ENCODE measurements at places on chromosomes 5 and 9.

- no peak for DNase-seq
Measured at GRCh38 chr5:144944936-144945335, 774.3 kb downstream of the KCTD16 start.

DNA sequence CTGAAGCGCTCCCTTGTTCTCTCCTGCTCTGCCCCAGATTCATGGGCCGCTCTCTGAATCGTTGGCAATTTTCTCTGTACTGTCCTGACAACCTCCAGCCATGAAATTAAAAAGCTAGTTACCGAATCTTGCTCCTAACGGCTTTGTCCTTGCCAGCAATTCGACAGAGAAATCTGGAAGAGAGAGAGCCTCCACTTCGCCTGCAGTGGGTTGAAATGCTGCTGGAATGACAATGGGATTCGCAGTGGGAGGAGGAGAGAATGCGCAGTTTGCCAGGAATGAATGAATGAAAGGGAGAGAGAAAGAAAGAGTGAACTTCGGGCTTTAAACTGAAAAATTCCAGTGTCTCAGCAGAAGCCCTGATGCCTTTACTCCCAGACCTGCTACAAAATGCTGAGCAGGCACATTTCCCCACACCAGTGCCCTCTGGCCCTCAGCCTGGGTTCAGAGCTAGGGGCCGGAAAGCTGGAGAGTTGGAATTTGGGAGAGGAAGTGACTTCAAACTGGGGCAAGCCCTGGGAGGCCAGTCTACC, 11.5 kb upstream of the BOD1 start:
- DNase-seq = no peak

- no peak for DNase-seq
Measured at GRCh38 chr5:148829734-148830133, 3.3 kb downstream of the ADRB2 start.

DNA sequence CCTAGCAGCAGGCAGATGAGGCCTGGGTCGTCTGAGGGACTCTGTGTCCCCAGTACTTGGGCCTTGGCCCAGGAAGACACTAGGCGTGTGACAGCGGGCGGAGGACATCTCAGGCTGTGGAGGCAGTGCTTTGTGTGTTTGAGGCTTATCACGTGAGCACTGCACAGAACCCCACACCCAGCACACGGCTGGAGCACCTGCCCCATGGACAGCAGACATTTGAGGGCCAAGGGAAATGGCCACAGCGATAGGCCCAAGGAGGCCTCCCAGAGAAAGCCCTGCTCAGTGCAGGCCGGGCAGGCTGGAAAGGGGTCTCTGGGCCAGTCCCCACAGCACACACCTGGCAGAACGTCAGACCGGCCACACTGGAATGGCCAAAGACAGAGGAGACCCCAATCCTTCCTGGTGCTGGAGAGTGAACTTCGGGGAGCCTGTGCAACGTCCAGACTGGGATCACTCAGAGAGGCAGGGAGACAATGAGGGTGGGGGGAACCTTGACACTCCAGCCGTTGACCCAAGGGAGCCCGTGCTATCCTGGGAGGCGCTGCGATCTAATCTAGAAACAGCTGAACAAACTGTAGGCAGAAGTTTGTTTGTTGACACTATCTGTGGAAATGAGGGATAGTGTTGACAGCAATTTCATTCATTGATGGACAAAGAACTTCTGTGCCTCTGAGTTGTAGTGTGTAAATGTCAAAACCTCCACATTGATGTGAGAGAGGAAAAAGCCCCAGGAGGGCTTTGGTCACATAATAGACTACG, 19.6 kb upstream of the FLT4 start:
- no peak for DNase-seq

- no peak for DNase-seq
Measured at GRCh38 chr5:38923661-38924451, 78.0 kb downstream of the OSMR start.

DNA sequence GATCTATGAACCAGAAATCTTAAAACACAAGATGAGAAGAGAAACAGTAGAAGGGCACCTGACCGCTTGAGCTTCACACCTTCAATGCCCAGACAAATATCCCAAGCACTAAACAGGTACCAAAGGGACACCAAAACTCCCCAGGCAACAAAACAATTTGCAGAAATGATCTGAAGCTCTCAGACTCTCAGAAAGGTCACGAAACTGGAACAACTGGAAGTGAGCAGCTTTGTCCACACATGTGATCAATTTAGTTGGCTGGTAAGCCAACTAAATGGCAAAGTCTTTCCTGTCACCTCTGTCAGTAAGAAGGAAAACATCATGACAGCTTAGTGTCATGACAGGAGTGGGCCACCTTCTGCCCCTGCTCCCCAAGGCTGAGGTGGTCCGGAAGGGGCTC, 4.1 kb downstream of the IPPK start:
- DNase-seq = no peak

- no peak for DNase-seq
Measured at GRCh38 chr5:6578676-6579343, 54.0 kb downstream of the NSUN2 start.

- peak; percentile 76 for DNase-seq
Measured at GRCh38 chr9:114930056-114930812, at the start of gene TNFSF8. Gene TNFSF8, minus strand, starts transcription at chr9:114930591. Its CDS starts 288 bp downstream, at chr9:114930303.

GRCh38 chr5:116415182-116415581, 159.4 kb downstream of the SEMA6A start:
- DNase-seq = no peak

DNA sequence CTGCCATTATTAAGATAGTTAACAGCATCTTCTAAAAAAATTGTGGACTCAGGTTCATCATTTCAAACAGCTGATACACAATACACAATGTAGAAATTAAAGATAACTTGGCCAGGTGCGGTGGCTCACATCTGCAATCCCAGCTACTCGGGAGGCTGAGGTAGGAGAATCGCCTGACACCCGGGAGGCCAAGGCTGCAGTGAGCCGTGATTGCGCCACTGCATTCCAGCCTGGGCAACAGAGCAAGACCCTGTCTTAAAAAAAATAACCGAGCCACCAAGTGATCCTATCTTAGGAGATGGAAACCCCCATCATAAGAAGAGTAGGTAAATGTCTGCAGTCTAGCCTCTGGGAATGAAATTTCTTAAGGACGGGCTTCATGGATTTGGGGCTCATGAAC, 241.7 kb downstream of the PIK3R1 start:
- no peak for DNase-seq

- DNase-seq = no peak
Measured at GRCh38 chr5:158456756-158457155, 597.8 kb upstream of the CLINT1 start.

DNA sequence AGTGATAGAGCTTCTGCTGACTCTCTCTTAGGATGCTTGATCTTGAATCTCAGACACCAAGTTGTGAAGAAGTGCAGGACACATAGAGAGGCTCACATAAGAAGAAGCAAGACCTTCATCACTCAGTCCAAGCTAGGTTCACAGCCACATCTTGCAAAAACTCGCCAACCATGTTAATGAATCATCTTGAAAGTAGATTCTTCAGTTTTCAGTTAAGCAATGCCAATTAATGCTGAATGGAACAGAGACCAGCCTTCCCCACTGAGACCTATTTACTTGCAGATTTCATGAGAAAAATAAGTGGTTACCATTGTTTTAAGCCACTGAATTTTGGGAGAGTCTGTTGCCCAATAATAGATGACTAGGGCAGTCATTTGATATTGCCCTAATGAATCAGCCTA, 217.7 kb upstream of the EDIL3 start:
- no peak for DNase-seq

GRCh38 chr5:122083535-122083934, 5.5 kb upstream of the LOX start:
- DNase-seq = no peak

DNA sequence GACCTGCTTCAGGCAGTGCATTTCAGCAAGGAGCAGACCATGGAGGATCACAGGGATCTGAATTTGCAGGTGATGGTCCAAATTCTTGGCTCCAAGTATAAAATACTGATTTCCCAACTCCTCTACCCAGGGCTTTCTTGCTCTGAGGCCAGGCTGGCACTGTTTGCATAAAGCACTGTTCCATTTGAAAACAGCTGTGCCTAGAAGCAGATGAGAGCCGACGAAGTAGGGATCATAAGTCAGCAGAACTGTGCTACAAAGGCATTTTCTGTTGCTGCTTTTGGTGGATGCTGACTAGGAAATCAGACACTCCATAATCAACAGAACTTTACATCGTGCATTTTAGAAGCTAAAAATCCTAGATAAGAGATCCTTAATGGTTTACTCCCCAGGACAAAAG, 126.4 kb downstream of the MAT2B start:
- no peak for DNase-seq

- DNase-seq = no peak
Measured at GRCh38 chr5:132420706-132421272, 51.3 kb downstream of the SLC22A5 start.

- DNase-seq = peak; percentile 13
Measured at GRCh38 chr5:374631-375335, 53.3 kb downstream of the AHRR start.

Measured in activated CD8-positive, alpha-beta memory T cell treated with anti-CD3 and anti-CD28 coated beads, Interleukin-2, amount 50 U/mL, for 4 hours (primary cell).